ENCODE measurements at places on chromosomes 16 and 17.

DNA sequence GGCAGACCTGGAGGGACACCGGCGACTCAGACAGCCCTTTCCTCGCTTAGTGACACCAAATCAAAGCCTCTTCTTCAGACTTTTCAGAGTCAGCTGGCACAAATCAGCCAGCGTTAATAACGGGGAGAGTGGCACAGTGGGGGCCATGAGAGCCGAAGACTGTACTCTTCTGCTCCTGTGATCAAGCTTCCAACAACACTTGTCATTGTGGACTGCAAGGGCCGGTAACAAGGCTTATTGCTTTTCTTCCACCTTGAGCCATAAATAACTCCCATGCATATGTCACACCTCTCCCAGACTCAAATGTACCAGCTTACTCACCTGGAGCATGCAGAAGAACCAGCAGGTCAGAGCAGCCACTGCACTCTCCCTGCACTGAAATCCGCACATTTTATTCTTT lies 12.8 kb downstream of the FLCN start:
- DNase-seq: no peak

DNA sequence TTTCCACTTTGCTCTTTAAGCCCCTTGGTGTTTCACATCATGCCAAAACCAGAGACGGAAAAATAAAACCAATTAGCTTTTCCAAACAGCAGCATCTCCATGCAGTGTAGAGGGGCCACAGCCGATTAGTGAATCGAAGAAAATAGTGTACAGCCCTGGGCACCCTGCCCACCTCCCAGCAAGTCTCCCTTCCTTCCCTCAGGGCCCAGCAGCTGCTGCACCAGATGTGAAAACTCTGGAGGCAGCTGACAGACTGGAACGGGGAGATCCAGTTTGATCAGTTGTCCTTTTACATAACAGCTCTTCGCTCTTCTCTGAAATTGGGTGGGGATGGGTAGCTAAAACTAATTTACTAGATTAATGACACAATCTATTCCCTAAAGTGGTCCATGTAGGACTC lies 19.3 kb downstream of the TMEM11 start:
- DNase-seq: peak; percentile 19

DNA sequence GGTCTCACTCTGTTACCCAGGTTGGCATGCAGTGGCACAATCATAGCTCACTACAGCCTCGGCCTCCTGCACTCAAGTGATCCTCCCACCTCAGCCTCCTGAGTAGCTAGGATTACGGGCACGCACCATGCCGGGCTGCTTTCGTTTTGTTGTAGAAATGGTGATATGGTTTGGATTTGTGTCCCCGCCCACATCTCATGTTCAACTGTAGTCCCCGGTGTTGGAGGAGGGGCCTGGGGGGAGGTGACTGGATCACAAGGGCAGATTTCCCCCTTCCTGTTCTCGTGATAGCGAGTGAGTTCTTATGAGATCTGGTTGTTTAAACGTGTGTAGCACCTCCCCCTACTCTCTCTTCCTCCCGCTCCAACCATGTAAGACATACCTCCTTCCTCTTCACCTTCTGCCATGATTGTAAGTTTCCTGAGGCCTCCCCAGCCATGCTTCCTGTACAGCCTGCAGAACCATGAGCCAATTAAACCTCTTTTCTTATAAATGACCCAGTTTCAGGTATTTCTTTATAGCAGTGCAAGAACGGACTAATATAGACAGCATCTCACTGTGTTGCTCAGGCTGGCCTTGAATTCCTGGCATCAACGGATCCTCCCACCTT lies 6.0 kb downstream of the PDZD9 start:
- DNase-seq: no peak

DNA sequence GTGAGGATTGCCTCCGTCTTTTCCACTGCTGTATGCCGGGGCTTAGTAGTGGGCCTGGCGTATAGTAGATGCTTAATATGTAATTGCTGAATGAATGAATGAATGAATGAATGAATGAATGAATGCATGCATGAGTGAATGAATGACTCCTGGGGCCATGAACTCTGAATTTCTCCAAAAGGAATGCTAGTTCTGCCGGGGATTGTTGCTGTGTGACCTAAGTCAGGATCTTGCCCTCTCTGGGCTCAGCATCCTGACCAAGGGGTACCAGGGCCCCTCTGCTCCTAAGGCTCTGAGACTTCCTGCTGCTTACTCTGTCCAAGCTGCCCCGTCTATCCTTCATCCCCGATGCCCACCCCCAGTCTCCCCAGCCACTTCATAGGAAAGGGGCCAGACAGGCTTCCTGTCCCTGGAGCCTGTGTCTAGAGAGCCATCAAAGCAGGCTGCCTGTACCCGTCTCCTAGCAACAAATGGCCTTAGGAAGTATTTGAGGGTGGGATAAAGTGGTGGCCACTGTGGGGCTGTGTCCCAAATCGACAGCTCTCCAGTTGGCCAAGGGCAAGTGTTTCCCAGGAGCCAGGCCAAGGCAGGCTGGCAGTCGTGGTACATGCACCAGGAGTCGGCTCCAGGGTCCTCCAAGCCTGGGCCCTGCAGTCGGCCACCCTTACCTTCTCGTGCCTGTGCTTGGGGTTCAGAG lies 11.6 kb upstream of the MPRIP start:
- DNase-seq: no peak

DNA sequence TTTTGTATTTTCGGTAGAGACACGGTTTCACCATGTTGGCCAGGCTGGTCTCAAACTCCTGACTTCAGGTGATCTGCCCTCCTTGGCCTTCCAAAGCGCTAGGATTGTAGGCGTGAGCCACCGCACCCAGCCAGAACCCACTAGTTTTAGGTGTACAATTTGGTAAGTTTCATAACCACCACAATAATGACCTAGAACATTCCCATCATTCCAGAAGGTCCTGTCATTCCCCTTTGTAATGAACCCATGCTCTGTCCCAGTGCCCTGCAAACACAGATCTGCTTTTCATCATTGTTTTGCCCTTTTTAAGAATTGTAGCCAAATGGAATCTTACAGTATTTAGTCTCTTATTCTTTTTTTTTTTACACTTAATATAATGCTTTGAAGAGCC lies 35.6 kb upstream of the IRF8 start:
- DNase-seq: no peak

DNA sequence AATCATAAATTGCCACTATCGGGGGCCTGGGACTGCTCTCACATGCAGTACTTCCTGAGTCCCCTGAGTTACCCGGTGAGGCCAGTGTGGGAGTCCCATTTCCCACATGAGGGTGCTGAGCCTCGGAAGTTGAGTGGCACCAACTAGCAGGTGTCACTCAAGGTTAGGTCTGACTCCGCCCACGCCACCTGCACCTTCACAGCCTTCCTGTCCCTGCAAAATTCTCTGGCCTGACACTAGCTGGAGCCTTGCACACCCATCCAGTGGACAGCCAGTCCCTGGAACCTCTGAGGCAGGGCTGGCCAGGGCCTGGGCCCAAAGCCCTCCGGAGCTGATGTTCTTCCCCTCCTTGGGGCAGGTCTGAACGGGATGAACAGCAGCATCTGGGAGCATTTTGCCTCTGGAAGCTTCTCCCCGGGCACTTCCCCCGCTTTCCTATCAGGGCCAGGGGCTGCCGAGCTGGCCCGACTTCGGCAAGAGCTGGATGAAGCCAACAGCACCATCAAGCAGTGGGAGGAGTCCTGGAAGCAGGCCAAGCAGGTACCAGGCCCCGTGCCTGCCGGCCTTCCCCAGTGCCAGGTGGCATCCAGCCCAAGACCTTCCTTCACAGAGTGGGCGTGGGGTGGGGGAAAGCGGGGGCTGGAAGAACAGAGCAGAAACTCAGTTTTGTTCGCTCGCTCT lies 21.9 kb downstream of the UNC13D start:
- peak; percentile 63 for DNase-seq

GRCh38 chr17:50550661-50551432 lies 3.9 kb downstream of the SPATA20 start:
- DNase-seq: no peak

DNA sequence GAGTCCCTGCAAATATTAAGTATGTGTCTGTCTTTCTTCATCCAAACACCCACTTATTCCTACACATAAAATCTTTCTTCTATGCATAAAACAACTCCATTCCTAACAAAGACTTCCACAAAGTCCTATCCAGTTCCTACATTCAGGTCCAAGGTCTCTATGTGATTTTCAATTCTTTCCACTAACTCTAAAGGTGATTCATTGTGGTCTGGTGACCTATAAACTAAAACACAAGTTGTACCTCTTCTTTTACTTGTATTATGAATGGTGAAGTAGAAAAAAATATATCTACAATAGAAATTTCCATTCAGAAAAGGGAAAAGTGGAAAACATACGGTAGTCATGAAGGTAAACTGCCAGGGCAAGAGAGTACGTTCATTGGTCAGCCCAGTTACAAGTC lies 56.6 kb downstream of the USP32 start:
- DNase-seq: no peak

GRCh38 chr17:67152824-67153223 lies 92.2 kb downstream of the HELZ start:
- DNase-seq: no peak

- DNase-seq: no peak
Measured at GRCh38 chr17:33519692-33520091, 226.6 kb upstream of the ASIC2 start.

DNA sequence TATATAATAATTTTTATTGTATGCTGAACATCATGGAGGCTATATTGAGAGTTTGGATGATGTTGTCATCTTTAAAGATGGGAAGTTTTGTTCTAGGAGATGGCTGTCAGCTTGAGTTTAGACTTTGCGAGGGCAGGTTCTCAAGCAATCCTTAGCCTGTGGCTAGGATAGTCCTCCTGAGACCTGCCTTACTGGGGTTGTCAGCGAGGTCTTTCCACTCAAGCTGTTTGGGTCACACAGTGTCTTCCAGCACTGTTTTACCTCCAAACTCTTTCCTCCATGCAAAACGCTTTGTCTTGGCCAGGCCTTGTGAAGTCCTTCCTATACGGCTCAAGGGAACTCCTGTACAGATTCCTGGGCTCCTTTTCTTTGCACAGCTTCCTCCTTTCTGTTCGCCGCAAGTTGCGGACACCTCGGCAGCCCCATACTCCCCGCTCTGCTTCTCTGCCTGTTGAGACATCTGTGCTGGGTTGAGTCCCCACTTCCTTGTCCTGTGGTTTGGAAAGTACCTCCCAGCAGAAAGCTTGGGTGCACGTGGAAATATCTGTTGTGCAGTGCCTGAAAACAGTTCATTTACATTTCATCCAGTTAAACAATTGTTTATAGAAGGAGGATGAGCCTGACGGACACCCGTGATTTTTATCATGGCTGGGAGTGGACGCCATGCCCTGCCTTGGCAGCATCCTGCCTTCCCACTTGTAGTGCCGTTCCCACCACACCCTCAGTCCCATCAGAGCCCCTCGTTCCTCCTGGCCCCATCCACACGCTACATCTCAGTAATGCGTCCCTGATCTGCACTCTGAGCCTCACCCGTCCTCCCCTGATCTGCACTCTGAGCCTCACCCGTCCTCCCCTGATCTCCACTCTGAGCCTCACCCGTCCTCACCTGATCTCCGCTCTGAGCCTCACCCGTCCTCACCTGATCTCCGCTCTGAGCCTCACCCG lies 55.0 kb upstream of the CBFA2T3 start:
- no peak for DNase-seq

- no peak for DNase-seq
Measured at GRCh38 chr17:35889241-35889640, 9.1 kb upstream of the CCL5 start.

- no peak for DNase-seq
Measured at GRCh38 chr17:28675980-28676379, 14.0 kb downstream of the SUPT6H start.

DNA sequence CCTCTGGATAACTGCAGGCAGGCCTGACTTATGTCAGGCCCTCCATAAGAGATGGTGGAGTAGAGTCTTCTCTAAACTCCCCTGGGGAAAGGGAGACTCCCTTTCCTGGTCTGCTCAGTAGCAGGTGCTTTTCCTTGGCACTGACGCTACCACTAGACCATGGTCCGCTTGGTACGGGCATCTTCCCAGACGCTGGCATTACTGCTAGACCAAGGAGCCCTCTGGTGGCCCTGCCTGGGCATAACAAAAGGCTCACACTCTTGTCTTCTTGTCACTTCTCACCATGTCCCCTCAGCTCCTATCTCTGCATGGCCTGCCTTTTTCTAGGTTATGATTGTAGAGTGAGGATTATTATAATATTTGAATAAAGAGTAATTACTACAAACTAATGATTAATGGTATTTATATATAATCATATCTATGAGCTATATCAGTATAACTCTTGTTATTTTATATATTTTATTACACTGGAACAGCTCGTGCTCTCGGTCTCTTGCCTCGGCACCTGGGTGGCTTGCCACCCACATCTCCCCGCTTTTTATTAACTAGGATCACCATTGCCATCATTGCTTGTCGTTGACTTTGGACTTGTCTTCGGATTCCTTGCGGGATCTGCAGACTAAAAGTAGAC lies 59.8 kb upstream of the ARL4D start:
- DNase-seq: peak; percentile 29

DNA sequence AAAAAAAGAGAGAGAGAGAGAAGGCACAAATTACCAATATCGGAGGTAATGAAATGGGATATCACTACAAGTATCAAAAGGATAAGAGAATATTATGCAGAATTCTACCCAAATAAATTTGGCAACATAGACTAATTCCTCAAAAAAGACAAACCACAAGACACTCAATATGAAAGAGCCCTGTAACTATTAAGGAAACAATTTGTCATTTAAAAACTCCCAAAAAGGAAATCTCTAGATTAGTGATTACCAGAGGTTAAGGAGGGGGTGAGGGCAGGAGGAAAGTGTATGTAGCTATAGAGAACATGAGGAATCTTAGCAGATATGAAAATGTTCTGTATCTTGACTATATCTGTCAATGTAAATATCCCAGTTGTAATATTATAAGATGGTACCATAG lies 54.0 kb downstream of the CFDP1 start:
- DNase-seq: no peak

DNA sequence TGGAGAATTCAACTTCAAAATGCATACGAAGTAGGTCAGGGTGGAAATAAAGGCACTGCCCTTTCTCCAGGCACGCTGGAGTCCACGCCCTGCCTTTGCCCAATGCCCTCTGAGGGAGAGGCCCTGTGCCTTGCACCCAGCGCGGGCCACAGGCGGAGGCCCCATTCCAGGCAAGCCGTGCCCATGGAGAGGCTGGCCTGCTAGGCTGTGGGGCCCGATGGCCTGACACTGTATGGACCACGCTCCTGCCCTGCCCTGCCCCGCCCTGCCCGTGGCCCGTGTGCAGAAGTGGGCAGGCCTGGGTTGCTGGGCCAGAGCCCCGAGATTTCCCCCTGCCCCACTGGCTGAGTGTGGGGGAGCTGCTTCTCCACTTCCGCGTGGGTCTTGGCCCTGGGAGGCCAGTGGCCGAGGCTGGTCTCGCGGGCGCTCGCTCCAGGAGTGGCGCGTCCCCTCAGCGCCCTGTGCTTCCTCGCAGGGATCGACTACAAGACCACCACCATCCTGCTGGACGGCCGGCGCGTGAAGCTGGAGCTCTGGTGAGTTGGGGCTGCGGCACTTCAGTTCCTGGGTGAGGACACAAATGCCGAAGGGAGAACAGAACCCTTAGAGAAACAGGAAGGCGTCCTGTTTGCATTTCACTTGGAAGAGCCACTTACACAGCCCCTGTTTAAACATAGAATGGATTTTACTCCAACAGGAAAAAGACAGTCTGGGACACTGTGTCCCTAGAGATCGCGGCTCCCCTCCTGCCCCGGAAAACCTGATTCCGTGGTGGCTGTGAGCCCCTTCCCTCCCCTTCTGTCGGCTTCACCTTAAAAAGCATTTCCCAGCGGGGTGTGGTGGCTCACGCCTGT lies 13.8 kb upstream of the WFIKKN1 start:
- no peak for DNase-seq

Measured in NCI-H446 treated with DMSO at 0.1 percent for 48 hours (cell line).